ENCODE measurements at places on chromosomes 1 and 21.

DNA sequence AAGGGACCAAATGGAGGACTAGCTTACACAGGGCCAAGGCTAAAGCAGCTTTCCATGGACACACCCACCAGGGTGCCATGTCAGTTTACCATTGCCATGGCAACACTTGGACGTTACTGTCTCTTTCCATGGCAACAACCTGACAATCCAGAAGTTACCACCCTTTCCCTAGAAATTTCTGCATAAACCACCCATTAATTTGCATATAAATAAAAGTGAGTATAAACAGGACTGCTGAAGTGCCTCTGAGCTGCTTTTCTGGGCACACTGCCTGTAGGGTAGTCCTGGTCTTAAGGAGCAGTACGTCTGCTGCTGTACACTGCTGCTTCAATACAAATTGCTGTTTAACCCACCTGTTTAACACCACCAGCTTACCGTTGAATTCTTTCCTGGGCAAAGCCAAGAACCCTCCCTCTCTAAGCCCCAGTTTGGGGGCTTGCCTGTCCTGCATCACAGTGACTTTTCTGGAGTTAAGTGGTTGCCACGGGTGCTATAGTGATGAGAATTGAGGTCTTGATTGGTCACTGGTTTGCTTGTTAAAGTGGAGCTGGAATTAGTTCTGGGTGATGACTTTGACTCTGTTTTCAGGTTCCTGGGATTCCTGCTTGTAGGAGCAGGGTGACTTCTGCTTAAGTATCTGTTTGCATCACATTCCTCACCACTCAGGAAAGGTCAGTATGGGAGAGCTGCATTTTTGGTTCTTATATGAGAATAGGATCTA lies 83.2 kb downstream of the CLDN17 start:
- DNase-seq: no peak

GRCh38 chr1:204277563-204278219 lies 63.9 kb upstream of the GOLT1A start:
- DNase-seq: no peak

GRCh38 chr1:3978990-3979325 lies 78.9 kb upstream of the C1orf174 start:
- no peak for DNase-seq

DNA sequence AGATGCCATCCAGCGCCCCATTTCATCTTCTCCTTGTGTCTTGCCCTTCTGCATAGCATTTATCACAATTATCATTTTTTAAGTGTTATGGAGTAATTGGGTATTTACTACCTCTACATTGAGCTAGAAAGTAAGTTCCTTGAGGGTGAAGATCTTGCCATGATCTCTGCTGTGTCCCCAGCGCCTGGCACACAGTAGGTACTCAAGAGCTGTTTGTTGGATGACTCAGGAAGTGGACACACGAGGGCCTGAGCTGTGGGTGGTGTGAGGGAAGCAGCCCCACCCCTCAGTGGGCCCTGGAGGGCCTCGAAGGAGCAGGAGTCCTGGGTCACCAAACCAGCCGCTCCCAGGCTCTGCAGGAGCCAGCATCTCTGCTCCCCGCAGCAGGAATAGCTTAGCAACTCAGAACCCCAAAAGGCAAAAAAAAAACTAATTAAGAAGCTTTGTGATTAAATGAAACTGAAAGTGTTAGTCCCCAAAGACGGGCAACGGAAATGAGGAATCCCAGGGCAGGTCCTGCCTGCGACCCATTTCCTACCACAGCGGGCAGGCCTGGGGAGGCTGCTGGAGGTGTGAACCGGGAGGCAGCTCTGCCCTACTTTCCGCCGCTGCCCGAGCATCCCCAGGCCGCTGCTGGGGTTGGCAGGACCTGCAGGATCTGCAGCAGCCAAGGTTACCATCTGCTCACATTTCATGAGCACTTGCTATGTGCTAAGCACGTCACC lies 87.7 kb downstream of the LACTBL1 start:
- peak; percentile 10 for DNase-seq

DNA sequence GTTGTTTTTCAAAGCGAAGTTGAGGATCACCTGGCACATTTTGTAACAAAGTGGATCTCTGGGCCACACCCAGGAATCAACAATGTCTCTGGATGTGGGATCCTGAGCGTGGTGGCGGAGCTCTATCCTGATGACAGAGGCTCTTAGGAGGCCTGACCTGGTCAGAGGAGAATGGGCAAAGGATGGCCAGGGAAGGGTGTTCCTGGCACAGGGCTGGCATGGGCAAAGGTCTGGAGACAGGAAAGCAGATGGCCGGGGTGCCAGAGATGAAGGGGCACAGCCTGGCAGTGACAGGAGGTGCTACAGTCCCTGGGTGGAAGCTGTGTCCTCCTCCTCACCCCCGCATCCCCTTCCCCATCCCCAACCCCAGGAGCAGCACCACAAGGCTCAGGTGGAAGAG lies 20.0 kb upstream of the MFN2 start:
- DNase-seq: no peak

- no peak for DNase-seq
These were observed 184.5 kb downstream of the RUNX1 start for GRCh38 chr21:34864370-34865149.

All from activated naive CD4-positive, alpha-beta T cell treated with anti-CD3 and anti-CD28 coated beads for 36 hours (primary cell).